ENCODE measurements at places on chromosomes 4 and X.

GRCh38 chr4:119865389-119865788 is 201.3 kb downstream of the MAD2L1 start:
- no peak for DNase-seq

DNA sequence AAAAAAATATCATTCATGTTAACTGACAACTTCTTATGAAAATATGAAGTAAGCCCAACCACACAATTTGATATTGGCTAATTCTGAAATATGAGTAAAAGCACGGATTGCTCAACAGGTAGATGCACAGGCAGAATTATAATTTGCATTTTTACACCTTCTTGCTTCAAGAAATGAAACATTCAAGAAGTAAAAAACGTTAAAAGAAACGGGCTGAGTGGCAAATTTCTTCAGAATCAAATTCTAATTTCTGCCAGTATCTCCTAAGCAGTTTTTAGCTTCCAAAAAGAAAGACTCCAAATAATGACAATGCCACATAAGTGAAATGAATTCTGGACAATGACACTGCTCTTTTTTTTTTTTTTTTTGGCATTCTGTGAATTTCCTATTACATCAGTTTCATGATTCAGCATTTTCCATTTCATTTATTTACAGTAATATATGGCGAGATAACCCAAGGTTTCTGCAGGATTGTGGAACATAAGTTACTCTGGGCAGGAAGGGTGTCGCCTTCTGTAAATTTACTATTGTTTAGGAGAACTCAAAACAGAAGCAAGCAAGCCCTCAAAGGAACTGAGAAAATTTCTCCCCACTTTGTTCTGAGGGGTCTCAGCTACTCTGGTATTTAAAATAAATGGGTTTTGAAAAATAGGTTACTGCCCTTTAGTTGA is 1.4 kb downstream of the SEL1L3 start:
- no peak for DNase-seq

DNA sequence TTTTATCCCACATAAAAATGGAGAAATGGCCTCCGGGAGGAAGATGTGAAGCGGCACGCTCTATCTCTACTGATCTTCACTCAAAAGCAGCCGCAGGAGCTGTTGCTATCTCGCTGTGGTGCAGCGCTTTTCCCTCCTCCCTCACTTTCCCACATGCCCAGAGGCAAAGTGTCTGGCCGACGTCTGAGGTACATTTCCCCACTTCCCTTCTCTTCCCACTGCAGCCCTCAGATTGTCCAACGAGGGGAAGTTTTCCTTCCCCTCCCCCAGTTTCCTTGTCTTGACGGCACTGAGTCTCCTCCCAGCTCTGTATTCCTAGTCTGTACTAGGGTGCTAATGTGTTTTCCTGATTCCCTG is 660 bp upstream of the COL25A1 start:
- no peak for DNase-seq

GRCh38 chrX:25288676-25289075 is 272.9 kb upstream of the ARX start:
- no peak for DNase-seq

DNA sequence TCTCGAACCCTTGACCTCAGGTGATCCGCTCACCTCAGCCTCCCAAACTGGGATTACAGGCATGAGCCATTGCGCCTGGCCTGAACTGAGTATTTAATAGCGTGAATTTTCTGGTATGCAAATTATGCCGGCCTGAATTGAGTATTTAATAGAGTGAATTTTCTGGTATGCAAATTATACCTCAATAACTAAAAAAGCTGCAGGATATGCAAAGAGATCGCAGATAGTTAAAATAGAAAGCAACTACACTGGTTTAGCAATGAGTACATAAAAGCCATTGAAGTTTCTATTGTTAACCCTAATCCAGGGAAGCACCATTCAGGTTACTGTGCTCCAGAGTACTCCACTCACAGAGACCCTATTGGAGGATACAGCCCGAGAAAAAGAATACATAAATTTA is 22.8 kb downstream of the FBXW7 start:
- DNase-seq: no peak

GRCh38 chrX:16137416-16138107 is 14.2 kb downstream of the GRPR start:
- no peak for DNase-seq

DNA sequence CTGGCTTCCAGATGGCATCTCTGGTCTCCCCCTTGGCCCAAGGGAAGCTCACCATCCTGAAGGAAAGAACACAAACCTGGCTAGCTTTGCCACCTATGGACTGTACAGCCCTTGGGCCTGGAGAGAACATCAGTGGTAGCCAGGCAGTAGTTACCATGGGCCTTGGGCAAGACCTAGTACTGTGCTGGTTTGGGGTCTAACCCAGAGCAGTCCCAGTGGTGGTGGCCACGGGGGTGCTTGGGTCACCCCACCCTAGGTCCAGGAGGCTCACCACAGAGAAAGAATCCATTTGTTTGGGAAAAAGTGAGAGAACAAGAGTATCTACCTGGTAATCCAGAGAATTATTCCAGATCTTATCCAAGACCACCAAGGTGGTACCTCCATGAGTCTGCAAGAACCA is 290.7 kb upstream of the PPP1R2C start:
- DNase-seq: no peak

- DNase-seq: no peak
These were observed 31.2 kb downstream of the CCDC149 start for GRCh38 chr4:24881508-24882196.

DNA sequence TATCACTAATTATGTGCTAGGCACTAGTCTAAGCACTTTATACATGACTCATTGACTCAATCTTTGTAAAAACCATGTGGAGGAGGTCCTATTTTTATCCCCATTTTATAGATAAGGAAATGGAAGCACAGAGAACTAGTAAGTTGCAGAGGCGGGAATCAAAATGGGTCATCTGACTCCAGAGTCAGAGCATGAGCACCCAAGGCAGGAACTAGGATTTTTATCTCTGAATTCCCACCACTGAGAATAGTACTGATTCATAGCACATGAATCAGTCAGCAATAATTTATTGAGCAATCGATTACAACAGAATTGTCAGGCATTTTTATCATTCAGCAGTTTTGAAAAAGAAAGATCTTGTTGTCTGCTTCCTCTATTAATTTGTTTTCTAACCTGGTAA is 19.3 kb downstream of the SCARB2 start:
- peak; percentile 44 for DNase-seq

GRCh38 chr4:91288702-91289311 is 1015.0 kb upstream of the GRID2 start:
- DNase-seq: peak; percentile 35

GRCh38 chr4:89906777-89907521 is 12.3 kb downstream of the MMRN1 start:
- DNase-seq: no peak
